ENCODE measurements at places on chromosomes 2 and 18.

GRCh38 chr2:197982565-197982964 lies 178.2 kb downstream of the PLCL1 start:
- no peak for DNase-seq

DNA sequence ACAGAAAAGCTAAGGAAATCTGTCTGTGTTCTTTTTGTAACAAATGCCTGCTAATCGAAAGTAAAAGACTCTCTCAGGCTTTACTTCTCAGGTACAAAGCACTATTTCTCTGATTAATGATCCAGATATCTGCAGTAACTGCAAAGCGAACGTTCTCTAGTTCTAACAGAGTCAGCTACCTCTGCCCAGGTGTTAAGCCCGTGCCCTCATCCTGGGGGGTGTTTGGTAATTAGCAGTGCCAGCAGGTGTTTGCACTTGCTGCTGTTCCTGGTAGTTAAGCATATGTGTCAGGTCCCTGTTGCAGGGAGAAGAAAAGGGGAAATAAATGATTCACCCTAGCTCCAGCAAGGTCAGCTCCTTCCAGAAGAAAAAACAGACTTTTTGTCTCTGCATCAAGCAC lies 58.8 kb upstream of the CRIM1 start:
- DNase-seq = no peak

- no peak for DNase-seq
Measured at GRCh38 chr2:38436227-38436664, 59.2 kb upstream of the ATL2 start.

GRCh38 chr2:203579730-203580129 lies 44.6 kb upstream of the RAPH1 start:
- no peak for DNase-seq

GRCh38 chr2:159933727-159934049 lies 128.7 kb downstream of the PLA2R1 start:
- no peak for DNase-seq

GRCh38 chr2:150480241-150480640 lies 7.2 kb downstream of the RND3 start:
- no peak for DNase-seq

- DNase-seq = no peak
Measured at GRCh38 chr2:121839584-121839983, 84.1 kb downstream of the TSN start.

DNA sequence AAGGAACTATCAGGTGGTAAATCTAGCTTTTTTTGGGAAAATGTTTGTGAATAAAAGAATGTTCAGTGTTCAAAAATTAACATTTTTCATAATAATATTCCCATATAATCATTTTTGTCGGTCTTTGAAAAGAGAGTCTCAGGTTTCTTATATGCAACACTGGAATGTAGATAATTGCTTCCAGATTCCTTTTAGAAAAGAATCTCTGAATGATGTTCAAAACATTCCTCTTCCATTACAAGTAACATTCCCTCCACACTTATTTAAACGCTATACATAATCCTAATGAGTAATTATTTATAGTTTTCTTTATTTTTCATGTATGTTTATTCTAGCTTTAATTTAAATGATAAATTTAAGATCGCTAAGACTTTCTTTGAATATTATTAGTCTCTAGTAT lies 7.0 kb downstream of the ZSWIM2 start:
- DNase-seq = no peak

- no peak for DNase-seq
Measured at GRCh38 chr18:65620076-65620696, 130.6 kb upstream of the CDH7 start.

DNA sequence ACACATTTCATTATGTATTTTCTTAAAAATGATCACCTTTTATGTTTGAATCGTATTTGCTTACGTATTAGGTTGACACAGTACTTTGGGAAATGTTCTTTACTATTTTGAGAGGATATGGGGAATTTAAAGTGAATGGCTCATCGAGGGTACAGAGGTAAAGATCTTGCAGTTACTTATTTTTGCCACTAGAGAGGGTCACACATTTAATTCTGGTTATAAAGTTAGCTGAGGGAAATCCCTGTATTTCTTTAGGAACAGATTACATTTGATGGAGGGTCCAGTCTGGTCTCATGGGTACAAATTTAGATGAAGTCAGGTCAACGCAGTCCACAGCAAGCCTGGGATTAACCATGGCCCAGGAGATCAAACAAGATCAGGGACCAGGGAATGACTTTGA lies 24.5 kb downstream of the DYNC2LI1 start:
- DNase-seq = no peak

DNA sequence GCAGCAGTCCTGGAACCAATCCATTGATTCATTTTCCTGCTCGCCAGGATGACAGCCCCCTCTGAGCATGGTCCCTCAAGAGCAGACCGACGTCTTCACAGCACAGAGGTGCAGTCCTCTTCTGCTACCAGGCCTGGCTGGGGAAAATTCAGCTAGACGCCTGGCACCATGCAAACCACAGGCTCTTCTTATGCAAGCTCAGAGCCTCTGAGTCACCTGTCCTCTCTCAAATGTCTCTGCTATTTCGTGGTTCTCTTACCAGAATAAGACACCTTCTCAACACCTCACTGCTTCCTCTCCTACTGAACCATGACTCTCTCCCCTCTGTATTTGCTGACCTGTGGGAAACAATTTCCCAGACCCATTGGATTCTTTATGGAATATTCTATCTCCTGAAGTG lies 79.8 kb upstream of the CYRIA start:
- DNase-seq = no peak

DNA sequence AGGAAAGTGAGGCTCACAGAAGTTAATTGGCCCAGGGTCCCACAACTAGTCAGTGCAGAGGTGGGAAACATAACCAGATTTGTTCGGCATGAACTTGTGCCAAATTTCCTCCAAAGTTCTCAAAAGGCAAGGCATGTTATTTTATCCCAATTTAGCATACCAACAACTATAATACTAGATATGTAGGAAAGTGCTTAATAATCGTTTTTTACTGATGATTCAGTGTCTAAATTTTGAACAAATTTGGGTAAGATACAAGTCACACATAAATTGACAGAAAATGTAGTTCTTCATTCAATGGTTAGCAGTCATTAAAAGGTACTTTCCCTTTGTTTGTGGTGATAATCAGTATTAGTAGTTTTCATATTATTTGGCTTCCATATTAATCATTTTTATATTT lies 38.5 kb upstream of the CYBRD1 start:
- no peak for DNase-seq

DNA sequence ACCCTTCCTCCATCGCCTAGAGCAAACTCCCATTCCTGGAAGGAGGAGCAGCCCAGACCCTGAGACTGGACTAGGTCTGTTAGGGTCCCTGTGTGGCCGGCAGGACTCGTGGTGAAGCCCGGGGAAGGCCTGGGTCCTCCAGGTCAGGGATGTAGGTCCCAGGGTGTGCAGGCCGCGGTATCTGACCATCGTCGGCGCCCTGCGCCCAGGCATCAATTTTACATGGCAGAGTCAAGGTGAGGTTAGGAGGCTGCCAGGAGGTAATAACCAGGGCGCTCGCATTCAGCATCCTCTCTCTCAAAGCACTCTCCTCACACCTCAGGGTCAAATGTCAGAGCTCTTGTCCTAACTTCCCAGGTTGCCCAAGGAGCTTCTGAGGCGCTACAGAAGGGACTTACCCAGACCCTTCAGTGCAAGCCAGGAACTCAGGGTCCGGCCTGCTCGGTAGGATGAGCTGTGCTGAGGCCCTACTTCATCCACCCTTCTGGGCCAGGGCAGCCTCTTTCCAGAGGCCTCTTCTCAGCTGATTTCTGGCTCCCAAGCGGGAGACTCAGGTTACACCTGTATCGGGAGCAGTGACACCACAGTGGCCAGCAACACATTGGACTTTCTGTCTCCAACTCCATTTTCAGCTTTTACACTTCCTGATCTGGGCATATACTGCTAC lies 628 bp downstream of the SH2D6 start:
- DNase-seq = no peak

DNA sequence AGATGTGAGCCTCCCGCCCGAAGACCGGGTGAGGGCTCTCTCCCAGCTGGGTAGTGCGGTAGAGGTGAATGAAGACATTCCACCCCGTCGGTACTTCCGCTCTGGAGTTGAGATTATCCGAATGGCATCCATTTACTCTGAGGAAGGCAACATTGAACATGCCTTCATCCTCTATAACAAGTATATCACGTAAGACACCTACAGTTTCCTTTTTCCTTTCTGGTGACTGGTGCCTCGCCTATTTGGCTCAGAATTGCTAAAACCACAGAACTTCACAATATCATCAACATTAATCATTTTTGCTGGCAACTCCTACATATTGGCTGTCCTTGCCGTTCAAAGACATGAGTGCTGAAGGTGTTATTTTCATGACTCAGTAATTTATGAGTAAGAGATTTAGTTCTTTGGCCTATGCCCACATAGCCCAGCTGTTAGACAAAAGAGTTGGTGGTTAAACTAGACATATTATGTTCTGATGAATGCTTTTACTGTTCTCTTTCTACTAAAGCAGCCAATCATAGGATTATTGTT lies 2.2 kb downstream of the STAMBP start:
- peak; percentile 27 for DNase-seq

DNA sequence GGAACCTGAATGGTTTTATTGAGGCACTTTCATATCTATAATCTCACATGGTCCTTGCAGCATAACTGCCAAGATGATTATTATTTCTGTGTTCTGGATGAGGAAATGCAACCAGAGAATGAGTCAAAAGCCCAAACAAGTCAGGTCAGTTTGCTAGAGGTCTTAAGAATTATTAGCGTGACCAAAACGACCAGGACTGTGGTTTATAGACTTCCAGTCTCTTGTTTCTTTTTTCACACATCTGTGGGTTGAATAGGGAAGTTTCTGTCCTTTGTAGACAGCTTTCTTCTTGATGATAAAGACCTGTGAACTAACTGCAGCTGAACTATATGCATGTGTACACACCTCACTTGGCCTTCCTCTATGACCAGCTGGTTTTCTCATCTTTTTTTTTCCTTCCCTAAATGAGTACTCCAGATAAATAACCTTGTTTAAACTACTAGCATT lies 13.9 kb downstream of the ADAM23 start:
- no peak for DNase-seq

DNA sequence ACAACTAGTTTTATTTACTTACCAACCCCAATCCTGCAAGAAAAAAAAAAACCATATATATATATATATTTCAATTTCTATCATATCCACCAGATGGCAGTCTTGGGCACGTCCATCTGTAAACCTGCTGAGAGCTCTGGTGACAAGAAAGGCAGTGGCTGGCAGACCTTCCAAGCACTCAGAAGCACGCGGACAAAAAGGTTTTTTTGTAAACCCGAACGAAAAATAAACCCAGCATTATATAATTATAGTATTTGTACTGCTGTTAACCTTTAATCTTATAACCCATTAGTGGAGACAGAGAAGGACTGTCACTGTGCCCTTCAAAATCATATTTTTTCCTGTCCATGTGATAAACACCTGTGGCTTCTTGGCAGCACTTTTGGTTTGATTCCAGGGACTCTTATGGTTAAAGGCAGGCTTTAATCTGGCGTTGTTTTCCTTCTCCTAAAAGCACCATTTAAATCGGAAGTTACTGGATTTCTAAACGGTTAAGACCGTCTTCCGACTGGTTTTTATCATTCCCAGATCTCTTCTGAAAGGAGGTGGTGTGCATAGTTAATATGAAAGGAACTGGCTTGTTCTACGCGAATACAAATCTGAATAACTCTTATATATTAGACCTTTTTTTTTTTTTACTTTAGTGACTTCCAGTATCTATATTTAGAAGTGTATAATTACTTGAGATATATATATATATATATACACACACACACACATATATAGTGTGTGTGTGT lies 31.0 kb upstream of the SLC3A1 start:
- DNase-seq = peak; percentile 42

DNA sequence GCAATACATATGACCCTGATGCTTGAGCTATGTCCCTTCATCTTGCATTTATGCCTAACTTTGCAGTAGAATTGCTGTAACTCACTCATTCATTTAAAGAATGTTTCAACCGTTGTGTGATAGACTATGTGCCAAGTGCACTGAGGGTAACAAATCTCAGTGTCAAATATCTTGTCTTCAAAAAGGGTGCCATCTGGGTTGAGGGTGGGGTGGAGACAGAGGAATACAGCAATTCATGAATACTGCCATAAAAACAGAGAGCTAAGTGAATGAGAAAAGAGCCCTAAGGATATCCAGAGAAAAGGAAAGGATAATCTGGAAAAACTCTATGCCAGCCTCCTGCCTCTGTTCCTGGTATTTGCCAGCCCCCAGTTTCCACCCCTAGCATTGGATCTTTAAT lies 1534.4 kb upstream of the PIK3C3 start:
- no peak for DNase-seq

DNA sequence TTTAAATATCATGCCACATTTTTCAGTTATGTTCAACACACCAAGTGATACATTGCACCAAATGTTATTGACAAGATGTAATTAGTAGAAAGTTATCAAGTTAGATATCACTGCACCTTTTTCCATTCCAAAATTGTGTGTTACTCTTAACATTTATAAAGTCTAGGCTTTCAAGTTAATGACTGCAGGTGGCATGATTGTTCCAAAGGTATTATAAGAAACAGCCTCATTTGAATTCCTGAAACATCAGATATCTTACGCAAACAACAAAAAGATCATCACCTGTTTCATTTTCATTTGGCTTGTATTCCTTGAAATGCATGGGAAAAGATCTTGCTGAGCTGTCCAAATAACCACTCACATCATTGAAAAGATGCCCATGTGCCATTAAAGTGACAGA lies 1528.2 kb upstream of the ZEB2 start:
- DNase-seq = no peak

DNA sequence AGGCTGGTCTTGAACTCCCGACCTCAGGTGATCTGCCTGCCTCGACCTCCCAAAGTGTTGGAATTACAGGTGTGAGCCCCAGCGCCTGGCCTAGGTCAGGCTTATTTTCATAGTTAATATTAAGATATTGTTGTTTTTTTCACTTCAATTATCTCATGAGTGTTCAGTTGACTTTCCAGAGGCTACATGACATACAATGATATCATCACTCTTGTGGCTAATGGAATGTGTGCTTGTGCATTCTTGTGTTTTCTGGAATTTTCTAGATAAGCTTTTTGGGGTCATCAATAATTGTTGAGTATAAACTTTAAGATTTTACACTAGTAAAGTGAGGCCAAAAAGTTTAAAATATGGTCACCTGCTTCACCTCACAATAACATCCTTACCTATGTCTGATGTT lies 180.9 kb downstream of the FIGN start:
- no peak for DNase-seq

GRCh38 chr18:13477147-13477683 lies 249.1 kb downstream of the FAM210A start:
- DNase-seq = no peak

- no peak for DNase-seq
Measured at GRCh38 chr2:215883799-215884198, 129.6 kb downstream of the MREG start.

DNA sequence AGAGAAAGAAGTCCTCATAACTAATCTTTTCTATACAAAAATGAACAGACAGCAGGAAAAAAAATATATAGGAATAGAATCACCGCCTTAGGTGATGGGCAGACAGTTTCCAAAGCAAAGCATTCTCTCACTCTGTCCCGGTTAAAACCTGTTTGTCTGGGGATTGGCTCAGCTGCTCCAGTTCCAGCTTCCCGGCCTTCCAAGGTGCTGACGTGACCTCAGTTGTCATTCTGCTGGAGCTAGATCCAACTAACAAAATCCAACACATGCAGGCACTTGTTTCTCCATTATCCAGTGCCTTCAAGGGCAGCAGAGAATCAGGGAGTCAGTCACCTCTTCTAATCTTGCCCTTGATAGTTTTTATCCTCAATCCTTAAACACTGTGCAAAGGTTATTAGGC lies 52.8 kb downstream of the IKZF2 start:
- no peak for DNase-seq

Data from activated CD8-positive, alpha-beta memory T cell treated with anti-CD3 and anti-CD28 coated beads, Interleukin-2, amount 50 U/mL, for 4 hours (primary cell).